ENCODE measurements at places on chromosomes 13 and 19.

- no peak for DNase-seq
Observed at GRCh38 chr19:45152504-45153338, 8.1 kb downstream of the NKPD1 start.

DNA sequence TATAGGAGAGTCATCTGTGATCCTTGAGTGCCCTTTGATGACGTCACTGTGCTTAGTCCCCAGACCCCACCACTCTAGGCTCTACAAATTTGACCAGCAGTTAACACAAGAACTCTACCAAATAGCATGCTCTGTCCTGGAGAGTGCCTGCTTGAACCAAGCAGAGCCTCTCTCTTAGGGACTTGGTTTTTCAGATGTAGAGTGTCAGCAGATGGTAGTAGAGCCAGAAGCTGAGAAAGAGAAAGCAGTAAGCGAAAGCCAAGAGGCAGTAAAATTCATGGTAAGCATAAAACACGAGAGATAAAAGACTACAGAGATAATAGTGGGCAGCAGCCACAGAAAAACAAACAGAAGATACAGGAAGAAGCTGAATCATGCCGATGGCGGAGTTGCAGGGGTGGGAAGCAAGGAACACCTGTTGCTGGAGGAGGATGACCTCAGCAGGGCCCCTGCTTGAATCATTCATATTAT, 193.3 kb downstream of the SLC7A1 start:
- DNase-seq: no peak

GRCh38 chr13:23509781-23510543, 60.2 kb upstream of the TNFRSF19 start:
- DNase-seq: no peak

DNA sequence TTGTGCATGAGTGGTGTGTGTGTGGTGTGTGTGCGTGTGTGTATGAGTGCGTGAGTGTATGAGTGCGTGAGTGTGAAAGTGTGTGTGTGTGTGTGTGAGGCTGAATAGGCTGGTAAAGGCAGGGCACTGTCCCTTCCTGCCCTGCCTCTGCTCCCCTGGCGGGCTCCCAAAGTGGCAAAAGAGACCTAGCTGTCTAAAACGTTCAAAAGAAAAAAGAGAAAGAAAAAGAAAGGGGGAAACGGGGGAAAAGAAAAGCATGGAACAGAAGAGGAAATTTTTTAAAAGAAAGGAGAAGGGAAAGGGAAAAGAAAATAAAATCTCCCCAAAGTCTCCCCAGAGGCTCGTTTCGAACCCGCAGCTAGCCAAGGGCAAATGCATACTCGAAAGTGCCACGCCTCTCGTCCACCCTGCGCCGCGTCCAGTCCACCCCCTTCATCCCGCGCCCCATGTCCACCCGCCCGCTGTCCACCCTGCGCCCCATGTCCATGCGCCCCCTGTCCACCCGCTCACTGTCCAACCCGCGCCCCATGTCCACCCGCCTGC, 37.0 kb upstream of the FLT1 start:
- no peak for DNase-seq

DNA sequence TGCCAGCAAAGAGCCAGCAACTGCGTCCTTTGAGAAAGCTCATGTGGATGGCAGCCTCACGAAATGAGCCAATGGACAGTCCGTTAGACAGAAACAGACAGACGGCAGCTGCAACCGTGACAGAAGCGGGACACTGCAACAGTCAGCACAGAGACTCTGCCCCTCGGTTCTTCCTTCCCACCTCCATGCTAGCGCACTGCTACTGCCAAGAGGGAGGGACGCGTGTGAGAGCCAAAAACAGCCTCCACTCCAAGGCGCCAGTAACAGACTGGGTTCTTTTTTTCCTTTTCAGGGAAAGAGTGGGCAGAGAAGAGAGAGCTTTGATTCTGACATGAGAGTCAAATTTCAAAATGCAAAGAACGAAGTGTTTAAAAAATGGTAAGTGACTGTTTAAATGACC, 77.5 kb downstream of the SERP2 start:
- peak; percentile 67 for DNase-seq

DNA sequence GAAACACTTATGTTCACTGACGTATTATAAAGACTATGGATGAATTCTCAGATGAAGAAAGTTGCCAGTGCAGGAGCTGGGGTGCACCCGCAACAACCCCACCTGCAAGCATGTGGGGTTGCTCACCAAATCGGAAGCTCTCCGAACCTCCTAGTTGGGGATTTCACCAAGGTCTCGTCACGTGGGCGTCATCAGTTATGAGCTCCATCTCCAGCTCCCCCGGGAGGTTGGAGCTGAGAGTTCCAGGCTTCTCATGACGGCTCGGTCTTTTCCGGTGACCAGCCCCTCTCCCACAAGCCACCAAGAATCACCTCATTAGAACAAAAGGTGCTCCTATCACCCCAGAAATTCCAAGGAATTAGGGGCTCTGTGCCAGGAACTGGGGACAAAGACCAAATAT, 46.1 kb upstream of the TUBGCP3 start:
- DNase-seq: no peak

GRCh38 chr19:11254666-11255065, 7.7 kb downstream of the DOCK6 start:
- DNase-seq: no peak

DNA sequence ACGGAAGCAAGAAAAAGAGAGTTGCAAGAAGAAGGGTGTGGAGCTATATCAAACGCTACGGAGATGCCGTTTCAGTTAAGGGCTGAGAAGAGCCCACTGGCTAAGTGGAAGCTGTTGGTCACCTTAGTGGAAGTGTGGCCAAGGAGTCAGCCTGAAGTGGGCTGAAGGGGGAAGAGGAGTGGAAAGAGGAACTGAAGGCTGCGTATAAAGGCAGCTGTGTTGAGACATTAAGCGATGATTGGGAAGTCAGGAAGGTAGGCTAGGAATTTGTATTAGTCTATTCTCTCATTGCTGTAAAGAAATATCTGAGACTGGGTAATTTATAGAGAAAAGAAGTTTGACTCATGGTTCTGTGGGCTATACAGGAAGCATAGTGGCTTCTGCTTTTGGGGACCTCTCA, 14.1 kb upstream of the FRY start:
- DNase-seq: no peak

DNA sequence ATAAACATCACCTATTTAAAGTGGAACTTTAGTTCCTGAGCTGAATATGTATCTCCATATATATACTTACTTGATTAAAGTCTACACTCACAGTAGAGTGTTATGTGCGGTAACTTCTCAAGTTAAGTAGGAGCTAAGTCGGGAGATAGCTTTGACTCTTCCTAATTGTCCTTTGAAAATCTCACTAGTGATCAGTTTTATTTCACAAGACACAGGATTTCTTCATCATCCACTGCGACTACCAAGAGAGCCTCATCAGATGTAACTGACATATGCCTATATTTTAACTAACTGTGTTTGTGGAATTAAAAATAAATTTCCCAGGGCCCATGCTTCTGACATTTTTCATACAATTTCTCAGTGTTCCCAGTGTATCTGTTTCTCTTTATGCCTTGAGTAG, 1664.0 kb downstream of the EFNB2 start:
- DNase-seq: no peak

- no peak for DNase-seq
Observed at GRCh38 chr13:34361560-34361959, 543.6 kb downstream of the RFC3 start.

DNA sequence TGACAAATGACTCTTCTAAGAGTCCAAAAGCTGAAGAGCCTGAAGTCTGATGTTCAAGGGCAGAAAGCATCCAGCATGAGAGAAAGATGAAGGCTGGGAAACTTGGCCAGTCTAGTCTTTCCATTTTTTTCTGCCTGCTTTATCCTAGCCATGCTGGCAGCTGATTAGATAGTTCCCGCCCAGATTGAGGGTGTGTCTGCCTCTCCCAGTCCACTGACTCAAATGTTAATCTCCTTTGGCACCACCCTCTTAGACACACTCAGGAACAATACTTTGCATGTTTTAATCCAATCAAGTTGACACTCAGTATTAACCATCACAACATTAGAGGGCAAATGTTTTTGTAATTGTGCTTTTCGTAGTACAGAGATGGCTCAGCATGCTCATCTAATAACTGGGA, 267.5 kb upstream of the KLHL1 start:
- DNase-seq: no peak

GRCh38 chr19:39448271-39448670, 2.9 kb downstream of the SUPT5H start:
- DNase-seq: no peak

DNA sequence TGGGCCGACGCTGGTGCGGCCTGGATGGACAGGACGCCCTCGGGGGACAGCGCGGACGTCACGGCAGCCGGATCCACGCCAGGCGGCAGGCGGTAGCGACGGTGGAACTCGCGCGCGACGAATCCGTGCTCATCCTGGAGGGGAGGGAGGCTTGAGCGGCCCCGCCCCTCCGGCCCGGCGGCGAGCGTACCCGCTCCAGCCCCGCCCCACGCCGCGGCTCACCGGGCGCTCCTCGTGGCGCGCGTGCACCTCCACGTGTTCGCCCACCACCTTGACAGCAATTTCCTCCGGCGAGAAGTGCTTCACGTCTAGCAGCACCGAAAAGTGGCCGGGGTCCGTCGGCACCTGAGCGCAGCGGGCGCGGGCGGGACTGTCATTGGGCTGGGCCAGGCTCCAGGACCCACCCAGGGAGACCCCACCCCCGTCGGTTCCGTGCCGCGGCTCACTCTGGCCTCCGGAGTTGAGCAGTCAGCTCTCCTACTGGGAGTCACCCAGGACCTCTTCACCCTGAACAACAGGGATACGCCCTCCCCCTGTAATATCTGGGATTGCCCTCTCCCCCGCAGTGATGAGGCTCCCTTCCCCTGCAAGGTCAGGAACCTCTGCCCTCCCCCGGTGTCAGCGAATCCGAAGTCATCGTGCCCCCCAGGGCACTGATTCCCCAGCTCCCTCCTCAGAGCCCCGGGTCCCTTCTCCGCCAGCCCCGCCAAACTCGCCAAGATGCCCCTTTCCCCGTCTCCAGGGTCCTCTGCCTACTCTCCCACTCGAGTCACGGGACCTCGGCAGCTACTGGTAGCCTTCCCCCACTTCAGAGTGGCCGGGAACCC, 1.1 kb downstream of the HSPB6 start:
- no peak for DNase-seq

DNA sequence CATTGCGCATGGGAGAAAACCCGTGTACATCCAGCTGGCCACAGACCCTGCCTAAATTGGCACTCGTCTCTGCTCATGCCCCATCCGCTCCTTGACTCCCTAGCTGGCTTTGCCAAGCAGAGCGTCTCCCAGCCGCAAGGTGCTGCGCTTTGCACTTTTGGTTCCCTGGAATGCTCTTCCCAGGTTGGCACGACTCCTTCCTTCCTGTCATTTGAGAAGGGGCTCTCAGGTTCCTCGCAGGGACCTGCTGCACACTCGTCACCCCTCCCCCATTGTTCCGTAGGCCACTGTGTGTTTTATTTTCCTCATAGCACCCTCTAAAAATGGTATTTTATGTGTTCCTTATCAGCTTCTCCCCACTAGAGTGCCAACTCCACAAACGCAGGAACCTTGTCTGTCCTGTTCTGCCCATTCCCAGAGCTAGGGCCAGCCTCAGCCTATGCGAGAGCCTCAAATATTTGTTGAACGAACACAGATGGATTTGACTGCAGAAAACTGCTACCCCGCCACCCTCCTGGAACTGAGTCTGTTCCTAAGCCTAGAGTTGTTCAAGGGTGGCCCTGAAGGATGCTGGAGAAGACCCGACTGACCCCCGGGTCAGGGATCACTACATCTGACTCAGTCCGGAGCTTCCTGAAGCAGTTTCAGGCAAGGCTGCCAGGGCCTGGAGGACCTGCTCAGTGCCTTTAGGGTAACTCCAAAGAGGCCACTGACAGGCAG, 8.4 kb upstream of the CEBPA start:
- no peak for DNase-seq

- no peak for DNase-seq
Observed at GRCh38 chr19:16193466-16193865, 4.2 kb upstream of the AP1M1 start.

- DNase-seq: no peak
Observed at GRCh38 chr13:29535663-29536655, 59.5 kb downstream of the SLC7A1 start.

- no peak for DNase-seq
Observed at GRCh38 chr13:60352644-60353043, 44.4 kb upstream of the TDRD3 start.

DNA sequence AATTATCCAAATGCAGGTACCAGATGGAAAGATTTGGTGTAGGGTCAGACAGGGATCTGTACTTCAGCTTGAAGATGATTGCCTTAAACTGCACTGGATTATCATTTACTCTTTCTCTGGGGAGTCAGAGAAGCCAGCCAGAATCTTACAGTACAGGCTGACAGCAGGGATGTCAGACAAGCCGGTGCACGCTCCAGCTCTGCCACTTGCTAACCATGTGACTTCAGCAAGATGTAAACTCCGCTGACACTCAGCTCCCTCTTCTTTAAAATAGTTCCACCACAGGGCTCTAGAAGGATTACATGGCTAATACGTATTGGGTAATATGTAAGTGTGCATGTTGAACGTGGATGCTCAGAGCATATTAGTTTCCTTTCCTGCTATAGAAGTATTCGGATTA, 251.4 kb upstream of the MAB21L1 start:
- DNase-seq: no peak

- no peak for DNase-seq
Observed at GRCh38 chr19:17406046-17406886, 836 bp upstream of the BST2 start.

DNA sequence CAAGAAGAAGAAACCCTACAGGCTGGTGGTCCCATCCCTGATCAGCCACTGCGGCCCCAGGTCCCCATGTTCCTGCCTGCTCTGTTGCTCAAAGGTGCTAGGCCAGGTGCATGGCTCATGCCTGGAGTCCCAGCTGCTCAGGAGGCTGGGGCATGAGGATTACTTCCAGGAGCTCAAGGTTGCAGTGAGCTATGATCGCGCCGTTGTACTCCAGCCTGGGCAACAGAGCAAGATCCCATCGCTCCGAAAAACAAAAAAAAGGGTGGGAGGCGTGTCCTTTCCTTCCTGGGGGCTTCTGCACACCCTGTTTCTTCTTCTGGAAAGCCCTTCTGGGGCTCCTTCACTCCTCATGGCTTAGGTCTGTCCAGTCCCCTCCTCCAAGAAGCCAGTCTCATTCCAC, 11.9 kb upstream of the TINCR start:
- DNase-seq: no peak

DNA sequence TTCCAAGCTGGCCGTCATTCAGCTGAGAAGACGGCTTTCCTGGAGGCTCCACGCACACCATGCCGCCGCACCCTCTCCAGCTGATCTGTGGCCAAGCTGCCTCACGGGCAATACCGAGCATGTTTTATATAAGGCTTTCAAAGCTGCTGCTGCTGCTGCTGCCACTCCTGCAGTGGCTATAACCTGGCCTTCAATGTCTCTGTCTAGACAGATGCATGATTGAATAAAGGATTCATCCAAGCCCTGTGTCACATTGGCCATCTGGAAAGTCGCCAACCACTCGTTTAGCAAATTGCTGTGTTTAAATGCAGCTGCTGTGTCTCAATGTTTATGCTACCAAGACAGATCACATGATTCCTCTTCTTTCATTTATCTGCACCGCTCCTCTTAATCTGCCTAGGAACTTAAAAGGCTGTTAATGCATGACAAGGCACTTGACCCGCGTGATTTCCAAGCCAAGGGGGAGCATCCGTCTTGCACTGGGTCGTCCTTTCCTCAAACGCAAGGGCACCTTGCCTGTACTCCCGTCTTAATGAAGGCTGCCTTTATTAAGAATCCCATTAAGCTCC, 114.3 kb downstream of the TEX26 start:
- DNase-seq: peak; percentile 19

Measured in cerebellar cortex (tissue), 1 donor.